ENCODE measurements at places on chromosomes 16 and 17.

GRCh38 chr16:27829975-27830374, 233.5 kb downstream of the GSG1L start:
- DNase-seq = no peak

- DNase-seq = no peak
Measured at GRCh38 chr17:958712-959451, 20.7 kb downstream of the NXN start.

- DNase-seq = no peak
Measured at GRCh38 chr17:59848778-59849177, 44.0 kb downstream of the TUBD1 start.

- no peak for DNase-seq
Measured at GRCh38 chr16:64532691-64533090, 589.2 kb downstream of the CDH11 start.

DNA sequence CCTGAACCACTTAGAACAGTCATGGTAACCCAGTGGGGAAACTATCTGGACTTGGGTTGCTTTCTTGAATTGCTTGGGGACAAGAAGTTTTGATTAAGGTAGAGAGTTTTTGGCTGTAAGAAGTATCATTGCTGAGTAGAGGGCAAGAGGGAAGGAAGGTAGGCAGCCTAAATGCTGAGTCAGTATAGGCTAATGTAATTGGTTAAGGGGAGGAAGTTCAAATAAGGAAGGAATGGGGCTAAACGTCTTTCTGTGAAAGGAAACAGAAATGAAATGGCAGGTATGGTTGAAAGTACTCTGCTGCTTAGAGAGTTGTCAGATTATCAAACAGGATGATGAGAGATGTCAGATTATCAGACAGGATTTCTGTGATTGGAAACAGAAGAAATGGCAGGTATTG, 20.3 kb downstream of the KPNB1 start:
- DNase-seq = no peak

- no peak for DNase-seq
Measured at GRCh38 chr16:9567666-9568065, 476.2 kb downstream of the HAPSTR1 start.

DNA sequence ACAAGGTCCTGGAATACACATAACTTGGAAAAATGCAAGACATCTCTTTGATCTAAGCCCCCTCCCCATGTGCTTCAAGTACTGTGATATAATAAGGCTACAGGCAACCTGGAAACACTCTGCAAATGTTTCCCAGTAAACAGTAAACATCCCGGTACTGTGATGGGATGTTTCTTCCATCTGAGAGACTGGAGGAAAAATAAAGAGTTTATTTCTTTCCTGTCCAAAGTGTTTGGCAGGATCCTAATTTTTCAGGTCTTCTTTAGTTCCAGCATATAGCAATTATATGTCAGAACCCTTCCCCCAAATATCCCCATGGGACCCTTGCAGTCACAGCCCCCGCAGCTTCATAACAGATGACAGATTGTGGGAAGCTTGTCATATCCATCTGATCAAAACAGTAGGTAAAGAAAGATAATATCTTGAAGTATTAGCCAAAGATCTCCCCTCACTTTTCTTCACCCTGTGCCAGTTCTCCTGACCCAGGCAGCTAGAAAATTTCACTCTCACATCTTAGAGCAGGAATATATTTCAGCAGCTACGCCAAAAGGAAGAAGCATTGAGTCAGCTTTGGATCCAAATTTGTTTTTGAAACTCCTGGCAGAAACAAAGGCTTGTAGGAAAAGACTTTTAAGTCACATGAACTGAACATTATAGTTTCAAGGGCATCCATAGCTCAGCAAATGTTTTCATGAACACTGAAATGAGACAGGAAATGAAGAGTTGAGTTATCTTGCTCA, 141.3 kb downstream of the HS3ST3A1 start:
- no peak for DNase-seq

GRCh38 chr16:68731637-68732036, 5.5 kb upstream of the CDH1 start:
- no peak for DNase-seq

DNA sequence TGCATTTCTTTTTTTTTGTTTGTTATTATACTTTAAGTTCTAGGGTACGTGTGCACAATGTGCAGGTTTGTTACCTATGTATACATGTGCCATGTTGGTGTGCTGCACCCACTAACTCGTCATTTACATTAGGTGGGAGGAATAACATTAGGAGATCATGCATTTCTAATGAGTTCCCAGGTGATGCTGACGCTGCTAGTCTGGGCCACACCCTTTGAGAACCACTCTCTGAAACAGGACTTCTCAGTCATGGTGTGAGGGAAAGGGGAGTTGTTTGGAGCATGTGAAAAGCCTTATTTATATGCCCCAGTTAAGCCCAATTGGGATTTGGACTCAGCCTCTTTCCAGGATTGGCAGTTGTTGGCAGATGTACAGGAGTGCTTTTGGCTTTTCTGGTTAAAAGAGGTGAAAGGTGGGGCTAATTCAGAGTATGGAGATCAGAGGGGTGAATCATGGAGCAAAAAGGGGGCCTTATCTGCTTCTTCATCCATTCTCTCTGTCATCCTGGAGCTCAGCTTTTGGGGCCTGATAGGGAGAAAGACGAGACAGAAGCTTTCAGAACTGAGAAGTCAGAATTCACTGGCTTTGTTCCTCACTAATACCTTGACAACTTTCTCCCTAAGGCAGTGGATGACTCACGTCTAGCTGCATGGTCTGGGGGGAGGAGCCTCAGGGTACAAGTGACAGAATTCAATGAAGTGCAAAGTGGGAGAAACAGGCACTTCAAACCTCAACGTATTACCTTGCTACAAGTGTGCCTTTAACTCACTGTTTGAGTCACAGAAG, 180.0 kb upstream of the CACNG3 start:
- no peak for DNase-seq

GRCh38 chr16:14473488-14473887, 156.6 kb downstream of the PARN start:
- no peak for DNase-seq

DNA sequence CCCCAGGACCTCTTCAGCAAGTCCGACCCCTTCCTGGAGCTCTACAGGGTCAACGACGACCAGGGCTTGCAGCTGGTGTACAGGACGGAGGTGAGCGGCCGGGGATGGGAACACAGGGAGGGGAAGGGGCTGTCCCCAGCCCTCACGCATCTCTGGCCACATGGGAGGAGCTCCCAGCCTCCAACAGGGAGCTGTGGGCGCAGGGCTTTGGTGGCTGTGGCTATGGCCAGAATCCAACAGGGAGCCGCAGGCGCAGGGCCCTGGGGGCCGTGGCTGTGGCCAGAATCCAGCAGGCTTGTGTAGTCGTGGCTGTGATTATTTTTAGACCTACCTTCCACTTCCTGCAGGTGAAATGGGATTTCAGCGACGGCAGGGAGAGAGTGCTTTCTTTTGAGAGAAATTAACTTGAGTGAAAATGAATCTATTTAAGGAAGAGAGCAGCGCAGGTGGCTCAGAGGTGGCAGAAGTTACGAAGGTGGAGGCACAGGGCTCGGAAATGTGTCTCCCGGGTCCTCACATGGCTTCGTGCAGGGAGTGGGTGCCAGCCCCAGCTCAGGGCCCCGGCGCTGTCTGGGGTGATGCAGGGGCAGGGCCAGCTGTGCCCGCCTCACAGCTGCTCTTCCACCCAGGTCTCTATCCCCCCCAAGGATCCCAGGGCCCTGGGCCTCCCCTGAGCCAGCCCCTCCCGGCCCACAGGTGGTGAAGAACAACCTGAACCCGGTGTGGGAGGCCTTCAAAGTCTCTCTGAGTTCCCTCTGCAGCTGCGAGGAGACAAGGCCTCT, 9.4 kb downstream of the CPNE7 start:
- DNase-seq = no peak

DNA sequence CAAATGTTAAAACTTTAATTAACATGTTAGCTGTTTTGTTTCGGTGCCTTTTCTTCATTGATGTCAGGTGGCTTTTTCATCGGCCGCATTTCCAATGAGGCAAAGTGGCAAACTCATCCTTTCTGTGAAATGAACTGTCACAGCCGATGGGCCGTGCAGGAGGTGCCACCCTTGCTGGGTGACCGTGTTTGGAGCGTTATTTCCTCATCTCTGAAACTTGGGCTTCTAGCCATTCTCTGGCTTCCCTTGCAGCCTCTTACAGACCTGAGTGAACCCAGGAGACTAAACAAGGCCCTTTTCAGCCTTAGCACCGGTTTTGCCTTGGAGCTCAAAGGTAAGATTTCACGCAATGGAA, 42.2 kb upstream of the PRSS54 start:
- no peak for DNase-seq

GRCh38 chr16:15502041-15502725, 67.8 kb downstream of the BMERB1 start:
- DNase-seq = no peak

GRCh38 chr16:24612656-24613055, 73.3 kb downstream of the RBBP6 start:
- no peak for DNase-seq

DNA sequence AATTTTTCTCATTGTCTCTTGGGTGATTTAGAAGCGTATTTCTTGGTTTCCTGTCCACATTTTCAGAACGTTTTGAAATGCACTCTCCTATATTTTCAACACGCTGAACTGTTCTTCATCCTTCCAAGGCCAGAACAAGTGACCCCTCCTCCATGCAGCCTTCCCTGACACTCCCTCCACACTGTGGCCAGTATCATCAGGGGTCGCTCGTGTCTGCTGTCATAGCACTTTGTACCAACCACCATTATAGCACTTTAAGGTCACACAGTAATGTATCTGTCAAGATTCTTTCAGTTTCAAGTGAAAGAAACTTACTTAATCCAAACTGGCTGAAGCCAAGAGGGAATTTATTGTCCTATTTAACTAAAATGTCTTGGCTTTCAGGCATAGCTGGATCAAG, 17.5 kb upstream of the IL21R start:
- no peak for DNase-seq

GRCh38 chr16:51666821-51667220, 515.8 kb upstream of the SALL1 start:
- no peak for DNase-seq

GRCh38 chr16:8962393-8963009, 1.2 kb downstream of the USP7 start:
- peak; percentile 7 for DNase-seq

DNA sequence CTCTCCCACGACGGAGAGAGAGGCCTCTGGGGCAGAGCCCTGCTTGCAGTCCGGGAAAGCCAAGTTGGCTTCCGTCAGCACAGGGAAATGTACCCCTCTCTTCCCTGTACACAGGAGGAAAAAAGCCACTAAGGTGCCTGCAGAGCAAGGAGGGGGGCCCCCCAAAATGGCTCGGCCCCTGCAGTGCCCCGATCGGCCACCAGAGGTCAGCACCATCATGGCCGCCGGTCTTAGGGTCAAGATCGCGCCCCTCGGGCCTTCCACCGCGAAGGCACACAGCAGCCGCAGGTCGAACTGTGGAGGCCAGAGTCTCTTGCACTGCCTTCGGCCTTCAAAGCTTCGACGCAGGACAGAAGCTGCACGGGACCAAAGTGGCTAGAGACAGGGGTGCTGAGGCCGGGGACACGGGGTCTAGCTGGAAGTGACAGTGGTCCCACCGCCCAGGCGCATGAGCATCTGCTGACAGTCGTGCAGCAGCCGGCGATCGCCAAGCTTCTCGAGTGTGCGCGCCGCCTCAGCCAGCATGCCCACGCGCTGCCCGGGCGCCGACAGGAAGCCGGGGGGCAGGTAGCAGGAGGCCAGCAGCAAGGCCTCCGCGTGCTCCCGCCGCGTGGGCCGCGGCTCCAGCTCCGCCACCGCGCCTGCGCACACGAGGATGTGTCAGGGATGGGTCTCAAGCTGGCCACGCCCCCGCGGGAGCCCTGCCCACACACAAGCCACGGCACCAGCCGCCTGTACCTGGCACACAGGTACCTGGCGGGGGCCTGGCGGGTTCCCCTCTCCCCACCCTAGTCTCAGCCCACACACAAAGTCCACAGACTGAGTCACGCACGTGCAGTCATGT, 24.4 kb downstream of the SREBF1 start:
- DNase-seq = no peak

DNA sequence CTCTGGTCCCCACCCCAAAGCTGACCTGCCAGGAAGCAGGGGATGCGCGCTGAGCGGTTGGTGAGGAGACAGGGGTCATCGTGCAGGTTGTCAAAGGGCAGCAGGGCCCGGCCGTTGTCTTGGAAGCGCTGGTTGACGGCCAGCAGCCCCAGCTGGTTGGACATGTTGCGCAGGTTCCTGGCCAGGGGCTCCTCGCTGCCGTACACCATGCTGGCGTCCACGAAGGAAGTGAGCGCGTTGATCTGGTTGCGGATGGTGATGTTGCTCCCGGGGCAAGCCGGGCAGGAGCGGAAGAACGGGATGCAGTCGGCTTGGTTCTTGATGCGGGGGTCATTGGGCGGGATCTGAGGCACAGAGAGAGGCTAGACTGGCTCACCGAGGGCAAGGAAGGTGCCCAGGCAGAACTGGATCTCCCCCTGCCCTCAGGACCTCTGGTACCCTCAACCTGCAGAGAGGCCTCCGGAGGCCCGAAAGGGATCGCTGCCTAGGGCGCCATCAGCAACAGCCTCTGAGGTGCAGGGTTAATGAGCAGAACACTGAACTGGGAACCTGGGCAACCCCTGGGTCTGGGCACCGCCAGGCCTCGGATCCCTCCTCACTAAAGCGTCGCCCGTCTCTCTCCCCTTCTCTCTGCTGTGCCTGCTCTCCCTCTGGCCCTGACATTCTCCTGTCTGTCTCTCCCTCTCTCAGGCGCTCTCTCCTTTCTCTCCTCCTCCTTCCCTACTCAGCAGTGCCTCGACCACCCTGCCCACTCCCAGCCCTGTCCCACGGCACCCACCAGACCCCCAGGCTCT, 2.7 kb downstream of the MPO start:
- no peak for DNase-seq

- DNase-seq = no peak
Measured at GRCh38 chr17:44115585-44116415, 7.6 kb downstream of the HDAC5 start.

DNA sequence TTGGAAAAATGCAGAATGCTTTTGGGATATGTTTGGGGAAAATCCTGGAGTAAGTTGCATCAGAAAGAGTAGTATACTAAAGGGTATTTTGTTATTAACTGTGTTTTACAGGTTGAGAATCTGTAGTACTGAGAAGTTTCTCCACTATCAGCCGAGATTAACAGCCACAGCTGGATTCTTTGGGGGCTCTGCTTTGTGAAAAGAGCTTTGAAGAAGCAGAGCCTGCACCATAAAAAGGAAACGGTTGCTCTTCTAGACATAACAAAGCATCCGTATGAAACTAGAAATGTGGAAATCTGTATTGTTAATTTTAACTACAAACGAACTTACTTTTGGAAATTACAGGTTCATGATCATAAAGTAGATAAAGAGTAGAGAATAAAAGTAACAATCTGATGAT, 5.3 kb downstream of the NLK start:
- DNase-seq = no peak

DNA sequence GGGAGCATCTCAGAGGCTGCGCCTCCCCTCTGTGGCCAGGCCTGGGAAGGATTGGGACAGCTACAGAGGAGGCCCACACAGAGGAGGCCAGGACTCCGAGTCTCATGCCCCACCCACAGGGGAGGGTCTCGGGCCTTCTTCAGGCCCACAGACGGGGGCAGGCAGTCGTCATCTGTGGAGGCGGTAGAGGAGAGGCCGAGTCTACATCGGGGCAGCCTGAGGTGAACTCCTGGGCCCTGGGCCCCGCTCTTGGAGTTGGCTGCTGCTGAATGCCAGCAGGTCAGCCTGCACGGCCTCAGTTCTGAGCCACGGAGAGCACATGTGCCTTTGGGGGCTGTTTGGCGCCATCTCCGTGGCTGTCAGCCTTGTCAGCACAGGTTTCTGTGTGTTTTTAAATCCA, 8.1 kb upstream of the NUDT16L1 start:
- DNase-seq = no peak
